ENCODE measurements at places on chromosomes 1 and 21.

DNA sequence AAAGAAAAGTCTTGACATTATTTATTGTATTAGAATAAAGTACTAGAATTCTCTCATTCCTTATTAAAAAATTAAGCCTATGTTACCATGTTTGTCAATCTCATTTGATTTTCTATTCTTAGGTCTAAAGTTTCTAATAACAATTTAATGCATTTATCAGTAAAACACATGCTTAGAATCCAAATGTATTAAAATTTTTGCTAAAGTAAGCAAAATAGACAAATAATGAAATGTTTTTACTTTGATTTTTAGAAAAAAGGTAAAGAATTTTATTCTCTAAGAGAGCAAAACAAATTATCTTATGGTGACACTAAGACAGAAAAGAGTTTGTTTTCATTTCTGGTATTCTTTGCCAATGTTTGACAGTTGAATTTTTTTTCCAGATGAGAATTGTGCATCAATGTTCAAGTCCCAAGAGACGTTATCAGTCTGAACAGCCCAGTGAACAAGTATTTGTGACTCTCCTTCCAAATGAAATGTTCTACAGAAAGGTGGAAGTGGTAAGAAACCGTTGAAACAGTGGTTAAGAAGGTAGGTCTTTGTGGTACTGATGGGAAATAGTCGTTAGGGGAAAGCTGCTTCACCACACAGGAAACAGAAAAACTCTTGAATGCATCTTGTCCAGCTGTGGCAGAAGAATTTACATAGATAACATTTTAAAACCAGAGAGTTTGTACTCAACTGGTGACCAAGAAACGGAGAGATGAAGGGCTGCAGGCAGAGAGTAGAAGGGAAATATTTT, 402.5 kb downstream of the PTPRC start:
- no peak for DNase-seq

- DNase-seq: no peak
These were observed 108.8 kb downstream of the SYF2 start for GRCh38 chr1:25123551-25123950.

DNA sequence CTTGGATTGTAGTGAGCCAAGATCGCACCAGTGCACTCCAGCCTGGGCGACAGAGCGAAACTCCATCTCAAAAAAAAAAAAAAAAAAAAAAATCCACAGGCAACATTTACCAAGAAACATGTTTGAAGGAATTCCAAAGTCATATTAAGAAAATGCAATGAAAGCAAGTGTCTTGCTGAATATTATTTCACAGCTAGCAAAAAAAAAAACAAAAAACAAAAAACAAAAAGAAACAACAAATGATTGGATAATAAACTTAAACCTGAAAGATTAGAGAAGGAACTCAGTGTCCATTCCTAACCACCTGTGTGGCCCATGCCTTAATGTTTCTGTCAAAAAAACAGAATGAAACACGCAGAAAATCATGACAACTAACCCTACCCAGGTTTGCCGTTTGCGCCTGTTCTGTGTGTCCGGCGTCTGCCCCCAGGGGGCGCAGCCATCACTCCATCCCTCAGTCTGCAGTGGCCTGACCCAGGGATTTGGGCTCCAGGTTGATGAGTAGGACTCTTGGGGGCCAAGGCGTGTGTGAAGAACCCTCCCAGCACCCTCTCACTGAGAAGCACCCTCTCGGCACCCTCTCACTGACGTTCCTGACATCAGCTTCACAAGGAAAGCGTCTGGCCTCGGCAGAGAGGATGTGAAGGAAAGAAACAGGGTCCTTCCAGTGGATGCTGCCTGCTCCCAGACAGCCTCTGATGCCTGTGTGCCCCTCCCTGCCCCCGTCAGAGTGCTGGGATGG, 19.2 kb upstream of the PTTG1IP start:
- no peak for DNase-seq

- DNase-seq: no peak
These were observed 265.8 kb downstream of the DPYD start for GRCh38 chr1:97654876-97655585.

DNA sequence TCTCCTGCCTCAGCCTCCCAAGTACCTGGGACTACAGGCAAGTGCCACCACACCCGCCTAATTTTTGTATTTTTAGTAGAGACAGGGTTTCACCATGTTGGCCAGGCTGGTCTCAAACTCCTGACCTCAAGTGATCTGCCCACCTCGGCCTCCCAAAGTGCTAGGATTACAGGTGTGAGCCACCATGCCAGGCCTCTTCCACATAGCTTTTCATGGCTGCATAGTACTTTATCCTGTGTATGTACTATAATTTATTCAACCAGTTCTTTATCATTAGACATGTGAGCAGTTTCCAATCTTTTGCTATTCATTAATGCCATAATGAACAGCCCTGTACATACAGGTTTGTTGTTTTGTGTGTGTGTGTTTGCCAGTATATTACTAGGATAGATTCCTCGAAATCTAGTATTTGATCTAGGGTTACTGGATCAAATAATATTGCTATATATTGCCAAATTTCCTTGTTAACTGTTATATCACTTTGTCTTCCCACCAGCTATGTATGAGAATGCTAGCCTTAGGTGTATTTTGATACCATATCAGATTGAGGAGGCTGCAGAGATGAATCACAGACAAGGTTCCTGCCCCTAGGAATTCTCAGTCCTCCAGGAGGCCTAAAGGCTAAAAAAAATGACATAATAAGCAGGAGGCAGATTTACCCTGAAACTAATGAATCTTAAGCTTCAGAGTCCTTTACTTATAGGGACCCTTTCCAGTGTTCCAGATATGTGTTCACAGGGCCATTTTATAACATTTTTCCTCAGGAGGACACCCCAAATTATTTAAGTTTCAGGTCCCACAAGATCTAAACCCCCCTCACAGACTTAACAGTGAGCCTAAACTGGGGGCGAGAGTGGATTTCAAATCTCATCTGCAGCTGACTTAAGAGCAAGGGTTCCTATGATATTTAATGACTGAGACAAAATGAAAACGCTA, 2.1 kb upstream of the PDIK1L start:
- DNase-seq: no peak

DNA sequence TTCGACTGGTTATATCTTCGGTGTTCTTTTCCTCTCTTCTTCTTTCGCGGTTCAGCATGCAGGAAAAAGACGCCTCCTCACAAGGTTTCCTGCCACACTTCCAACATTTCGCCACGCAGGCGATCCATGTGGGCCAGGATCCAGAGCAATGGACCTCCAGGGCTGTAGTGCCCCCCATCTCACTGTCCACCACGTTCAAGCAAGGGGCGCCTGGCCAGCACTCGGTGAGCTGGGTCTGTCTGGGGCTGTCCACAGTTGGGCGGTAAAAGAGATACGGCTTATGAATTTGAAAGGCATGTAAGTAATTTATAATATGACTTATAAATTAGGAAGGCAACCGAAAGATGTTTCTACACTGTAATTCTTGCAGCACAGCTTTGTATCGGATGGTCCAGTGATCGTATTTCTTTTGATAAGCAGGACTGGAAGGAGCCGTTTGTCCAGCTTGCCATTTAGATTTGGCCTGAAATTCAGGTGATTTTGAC, 334 bp downstream of the CTH start:
- DNase-seq: peak; percentile 11

DNA sequence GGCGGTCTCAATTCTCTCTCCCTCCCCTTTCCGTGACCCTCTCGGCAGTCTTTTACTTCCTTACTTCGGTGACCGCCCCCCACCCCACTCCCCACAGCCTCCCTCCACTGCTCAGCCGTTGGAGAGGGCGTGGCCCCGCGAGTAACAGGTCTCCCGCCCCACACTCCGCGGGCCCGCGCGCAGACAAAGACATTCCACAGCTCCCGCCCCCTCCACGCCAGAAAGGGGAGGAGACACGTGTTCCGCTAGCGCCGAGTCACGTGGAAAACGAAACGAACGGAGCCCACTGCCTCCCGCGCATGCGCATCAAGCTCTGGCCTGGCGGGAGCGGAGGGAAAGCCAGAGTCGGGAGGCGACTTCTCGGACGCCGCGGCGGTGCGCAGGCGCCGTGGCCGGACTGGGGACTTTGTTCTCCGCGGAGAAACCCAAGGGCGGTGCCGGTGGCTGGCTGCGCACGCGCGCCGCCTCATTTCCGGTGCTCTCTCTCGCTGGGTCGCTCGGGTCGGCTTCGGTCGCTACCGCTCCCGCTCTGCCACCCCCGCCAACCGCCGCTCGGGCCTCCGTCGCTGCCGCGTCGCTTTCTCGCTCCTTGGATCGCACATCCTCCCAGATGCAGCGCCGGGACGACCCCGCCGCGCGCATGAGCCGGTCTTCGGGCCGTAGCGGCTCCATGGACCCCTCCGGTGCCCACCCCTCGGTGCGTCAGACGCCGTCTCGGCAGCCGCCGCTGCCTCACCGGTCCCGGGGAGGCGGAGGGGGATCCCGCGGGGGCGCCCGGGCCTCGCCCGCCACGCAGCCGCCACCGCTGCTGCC, at the start of gene KHDRBS1:
TSS of gene KHDRBS1 (plus strand) at position 483 of the 813 bp plus-strand sequence. CDS start at position 611, 128 bp downstream.
- peak; percentile 92 for DNase-seq

- DNase-seq: no peak
These were observed 33.2 kb downstream of the ROR1 start for GRCh38 chr1:63807046-63807445.

- DNase-seq: no peak
These were observed 383.5 kb downstream of the KCNH1 start for GRCh38 chr1:210750468-210750867.

DNA sequence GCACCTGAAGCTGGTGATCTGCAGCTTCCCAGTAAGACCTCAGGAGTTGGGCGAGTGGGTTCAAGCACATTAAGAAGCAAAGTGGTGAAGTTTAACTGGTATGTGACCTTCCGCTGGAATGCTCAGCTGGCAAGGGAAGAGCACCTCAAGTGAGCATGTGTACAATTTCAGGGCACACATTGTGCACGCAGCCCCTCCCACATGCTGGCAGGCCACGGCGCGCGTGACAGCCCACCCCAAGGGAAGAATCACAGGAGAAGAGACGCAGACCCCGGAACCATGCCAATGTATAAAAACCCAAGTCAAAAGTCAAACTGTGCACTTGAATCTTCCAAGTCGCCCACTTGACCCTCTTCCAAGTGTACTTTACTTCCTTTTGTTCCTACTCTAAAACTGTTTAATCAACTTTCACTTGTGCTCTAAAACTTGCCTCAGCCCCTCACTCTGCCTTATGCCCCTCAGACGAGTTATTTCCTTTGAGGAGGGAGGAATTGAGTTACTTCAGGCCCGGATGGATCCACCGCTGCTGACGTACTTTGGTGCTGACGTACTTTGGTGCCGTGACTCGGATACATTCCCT, 20.0 kb downstream of the LRRC3 start:
- no peak for DNase-seq
